NCI-H446 (cell line): ENCODE measurements at places on chromosomes 16 and 17.

GRCh38 chr17:17782523-17783115 lies 54.2 kb downstream of the SREBF1 start:
- peak; percentile 78 for DNase-seq

DNA sequence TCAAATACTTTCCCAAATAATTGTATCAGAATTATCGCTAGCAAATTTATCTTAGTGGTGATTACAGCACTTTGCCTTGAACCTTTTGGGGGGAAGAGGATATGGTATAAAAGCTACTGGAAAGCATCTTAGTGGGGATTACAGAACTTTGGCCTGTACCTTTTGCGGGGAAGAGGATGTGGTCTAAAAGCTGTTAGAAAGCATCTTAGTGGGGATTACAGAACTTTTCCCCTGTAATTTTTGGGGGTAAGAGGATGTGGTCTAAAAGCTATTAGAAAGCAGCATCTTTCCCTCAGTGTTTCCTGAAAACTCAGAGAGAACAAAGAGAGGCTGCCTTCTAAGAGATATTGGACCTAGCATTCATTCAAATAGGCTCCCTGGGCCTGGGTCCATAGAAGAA lies 4.1 kb downstream of the SLFN12 start:
- no peak for DNase-seq

- DNase-seq = no peak
Observed at GRCh38 chr16:21194771-21195301, 16.5 kb downstream of the ZP2 start.

- no peak for DNase-seq
Observed at GRCh38 chr16:59907611-59908010, 1173.5 kb upstream of the GOT2 start.

DNA sequence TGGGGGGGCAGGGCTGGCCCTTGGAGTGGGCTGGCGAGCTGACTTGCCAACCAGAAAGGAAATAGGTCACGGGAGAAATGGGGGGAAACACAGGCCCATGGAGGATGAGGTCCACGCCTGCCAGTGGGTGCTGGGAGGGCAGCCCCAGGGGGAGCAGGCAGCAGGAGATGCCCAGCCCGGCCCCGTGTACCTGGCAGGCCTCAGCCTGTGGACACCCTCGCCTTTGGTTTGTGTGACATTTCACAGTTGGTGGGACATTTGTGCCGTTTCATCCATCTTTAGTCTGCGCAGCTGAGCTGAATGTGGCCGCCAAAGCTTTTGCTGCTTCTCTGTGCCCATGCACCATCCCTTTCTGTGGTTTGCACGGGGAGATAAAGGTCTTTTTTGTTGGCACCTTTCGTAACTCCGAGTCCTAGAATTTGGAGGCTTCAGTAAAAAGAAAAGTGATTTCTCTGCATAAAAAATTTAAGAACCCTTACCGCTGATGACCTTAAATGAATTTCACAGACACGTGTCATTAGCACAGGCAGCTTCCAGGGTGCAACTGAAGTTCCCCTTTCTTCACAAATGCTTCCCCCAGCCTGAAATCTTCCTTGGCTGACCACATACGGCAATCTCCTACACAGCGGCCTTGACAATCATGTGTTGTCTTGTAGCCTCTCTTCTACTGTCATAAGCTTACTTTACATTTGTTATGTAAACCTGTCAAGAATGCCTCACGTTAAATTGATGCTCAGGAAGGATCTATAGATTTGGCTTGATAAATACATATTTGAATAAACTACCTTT lies 193.6 kb downstream of the RPTOR start:
- DNase-seq = no peak

GRCh38 chr16:2838928-2839327 lies 8.8 kb downstream of the ZG16B start:
- peak; percentile 13 for DNase-seq
